Brain pericyte (primary cell): ENCODE measurements at places on chromosomes 5 and 9.

DNA sequence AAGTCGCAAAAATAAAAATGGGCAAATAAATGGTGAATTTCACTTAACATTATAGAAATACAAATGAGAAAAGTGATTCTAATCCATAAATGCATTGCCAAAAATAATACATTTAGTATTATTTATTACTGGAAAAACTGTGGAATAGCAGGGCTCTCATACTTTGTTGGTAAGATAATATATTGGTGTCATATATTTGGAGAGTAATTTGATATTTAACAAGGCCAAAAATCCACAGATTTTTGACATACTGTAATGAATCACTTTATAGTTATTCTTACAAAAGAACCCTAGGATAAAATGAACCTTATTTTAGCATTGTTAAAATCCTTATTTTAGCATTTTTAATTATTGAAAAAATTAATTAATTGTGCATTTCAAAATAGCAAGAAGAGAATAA is 397.2 kb upstream of the DAB2 start:
- DNase-seq = no peak

- no peak for DNase-seq
Observed at GRCh38 chr5:147648597-147648996, 133.9 kb downstream of the JAKMIP2 start.

DNA sequence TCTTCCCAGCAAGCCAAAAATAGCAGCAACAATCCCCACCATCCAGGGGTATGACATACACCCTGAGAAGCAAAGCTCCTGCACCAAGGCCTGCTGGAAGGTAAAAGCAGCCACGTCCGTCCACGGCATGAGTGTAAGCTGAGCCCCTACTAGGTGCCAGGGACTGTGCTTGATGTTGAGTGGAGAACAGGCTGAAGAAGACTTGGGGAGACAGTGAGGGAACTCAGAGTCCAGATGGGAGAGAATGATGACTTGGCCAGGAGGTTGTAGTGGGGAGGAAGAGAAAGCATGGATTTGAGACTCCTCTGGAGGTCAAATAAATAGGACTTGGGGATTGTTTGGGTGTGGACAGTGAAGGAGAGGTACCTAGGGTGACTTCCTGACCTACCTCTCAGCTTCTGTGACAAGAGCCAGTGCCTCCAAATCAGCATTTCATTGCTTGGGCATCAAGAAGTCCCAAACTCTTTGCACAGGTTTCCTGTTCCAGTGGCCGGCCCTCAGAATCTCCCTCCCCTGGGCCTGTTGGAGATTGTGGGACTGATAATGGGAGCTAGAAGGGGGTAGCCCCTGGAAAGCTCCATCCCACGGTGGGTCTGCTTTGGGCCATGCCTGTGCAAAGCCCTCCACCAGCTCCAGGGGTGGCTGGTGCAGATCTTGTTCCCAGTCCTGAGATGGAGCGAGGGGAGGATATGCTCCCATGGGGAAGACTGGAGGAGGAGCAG is 58.3 kb upstream of the ADAMTS2 start:
- no peak for DNase-seq

GRCh38 chr9:2771661-2772060 is 54.4 kb downstream of the KCNV2 start:
- DNase-seq = no peak

DNA sequence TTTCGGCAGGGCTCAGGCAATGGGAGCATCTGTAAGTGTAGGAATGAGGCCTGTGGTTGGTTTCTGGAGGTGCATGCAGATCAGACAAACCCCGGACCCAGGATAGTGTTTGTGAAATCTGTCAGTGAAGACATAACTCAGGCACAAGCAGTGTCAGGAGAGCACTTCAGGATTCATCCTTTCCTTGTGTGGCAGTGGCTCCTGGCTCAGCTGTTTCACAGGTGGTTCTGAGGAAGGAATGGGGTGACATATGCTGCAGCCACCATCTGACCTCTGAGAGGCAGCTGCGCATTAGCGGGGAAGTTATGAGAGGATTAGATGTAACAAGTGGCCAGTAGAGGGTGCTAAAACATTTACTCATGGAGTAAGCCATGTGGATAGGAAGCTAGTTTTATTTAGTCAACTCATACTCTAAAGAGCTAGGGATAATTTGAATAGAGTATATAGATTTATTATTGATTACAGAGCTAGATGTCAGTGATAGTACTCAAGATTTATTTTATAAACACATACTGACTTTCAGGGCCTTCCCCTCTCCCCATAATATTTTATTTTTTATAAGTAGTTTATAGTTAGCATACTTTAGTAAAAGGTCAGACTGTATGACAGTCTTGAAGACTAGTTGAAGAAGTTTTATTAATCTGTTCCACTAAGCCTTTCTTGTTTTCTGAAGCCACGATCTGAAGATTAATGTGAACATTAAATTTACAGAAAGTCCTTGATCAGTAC is 28.4 kb downstream of the NNT start:
- peak; percentile 34 for DNase-seq

- DNase-seq = no peak
Observed at GRCh38 chr5:11733840-11734192, 170.4 kb downstream of the CTNND2 start.

- DNase-seq = no peak
Observed at GRCh38 chr5:54975701-54976100, 9.7 kb downstream of the ESM1 start.

DNA sequence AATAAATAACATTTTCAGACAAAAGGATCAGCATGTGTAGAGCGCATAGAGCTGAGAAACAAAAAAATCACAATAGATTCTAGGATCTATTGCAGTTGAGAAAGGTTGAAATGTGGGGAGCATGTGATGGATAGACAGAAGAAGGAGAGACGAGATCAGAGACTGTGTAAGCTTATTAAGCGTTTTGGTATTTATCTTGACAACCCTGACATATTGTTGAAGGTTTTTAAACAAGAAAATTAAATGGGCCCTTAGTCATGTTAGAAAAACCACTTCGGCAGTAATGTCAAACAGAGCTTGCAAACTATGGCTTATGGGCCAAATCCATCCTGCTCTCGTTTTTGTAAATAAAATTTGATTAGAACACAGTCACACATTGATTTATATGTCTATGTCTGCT is 200.5 kb upstream of the KLF4 start:
- DNase-seq = no peak

DNA sequence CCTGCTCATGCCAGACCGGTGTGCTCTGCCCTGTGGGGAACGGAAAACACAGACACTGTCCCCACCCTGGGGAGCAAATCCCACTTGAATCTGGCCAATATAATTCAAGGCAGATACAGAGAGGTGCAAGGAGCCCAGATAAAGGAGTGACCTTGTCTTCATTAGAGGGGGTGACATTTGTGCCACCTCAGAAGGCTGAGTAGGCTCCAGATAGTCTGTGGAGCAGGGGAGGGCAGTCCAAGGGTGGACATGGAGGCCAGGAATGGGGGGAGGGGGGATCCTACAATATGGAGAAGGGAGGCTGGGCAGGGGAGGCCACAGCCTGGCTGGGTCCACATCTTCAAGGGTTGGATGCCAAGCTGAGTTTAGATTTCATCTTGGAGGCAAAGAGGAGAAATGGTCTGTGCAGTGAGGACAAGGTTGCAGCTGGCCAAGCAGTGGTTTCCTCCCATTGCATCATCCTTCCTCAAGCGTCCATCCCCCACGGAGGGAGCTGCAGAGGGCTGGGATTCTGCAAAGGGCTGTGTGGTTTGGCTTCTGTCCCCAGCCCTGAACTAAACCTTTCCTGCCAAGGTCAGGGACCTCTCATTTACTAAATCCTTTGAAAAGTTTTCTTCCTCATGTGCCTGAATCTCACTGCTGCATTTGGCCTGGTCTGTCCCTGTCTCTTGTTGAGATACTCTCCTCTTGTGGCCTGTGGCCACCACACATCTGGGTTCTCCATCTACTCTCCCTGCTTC is 60.1 kb downstream of the GALNT12 start:
- DNase-seq = peak; percentile 55

GRCh38 chr5:173747876-173748275 is 131.4 kb upstream of the BOD1 start:
- no peak for DNase-seq

- DNase-seq = no peak
Observed at GRCh38 chr5:173786286-173787187, 101.6 kb upstream of the CPEB4 start.

DNA sequence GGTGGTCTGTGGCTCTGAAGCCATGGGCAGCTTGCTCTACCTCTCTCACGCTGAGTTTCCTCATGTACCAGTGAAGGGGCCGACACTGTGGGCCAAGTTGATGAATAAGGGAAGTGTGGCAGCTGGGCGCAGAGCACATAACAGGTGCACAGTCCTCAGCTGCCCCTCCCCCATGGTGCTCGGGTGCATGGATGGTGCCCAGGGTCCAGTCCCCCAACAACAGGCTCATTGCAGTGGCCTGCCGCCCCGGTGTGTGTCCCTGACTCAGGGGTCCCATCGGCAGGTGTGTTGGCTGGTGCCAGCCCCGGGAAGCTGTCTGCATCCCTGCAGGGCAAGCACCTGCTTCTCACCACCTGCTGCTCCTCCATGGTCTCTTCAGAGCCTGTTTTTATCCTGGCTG is 36.6 kb downstream of the COL5A1 start:
- no peak for DNase-seq

DNA sequence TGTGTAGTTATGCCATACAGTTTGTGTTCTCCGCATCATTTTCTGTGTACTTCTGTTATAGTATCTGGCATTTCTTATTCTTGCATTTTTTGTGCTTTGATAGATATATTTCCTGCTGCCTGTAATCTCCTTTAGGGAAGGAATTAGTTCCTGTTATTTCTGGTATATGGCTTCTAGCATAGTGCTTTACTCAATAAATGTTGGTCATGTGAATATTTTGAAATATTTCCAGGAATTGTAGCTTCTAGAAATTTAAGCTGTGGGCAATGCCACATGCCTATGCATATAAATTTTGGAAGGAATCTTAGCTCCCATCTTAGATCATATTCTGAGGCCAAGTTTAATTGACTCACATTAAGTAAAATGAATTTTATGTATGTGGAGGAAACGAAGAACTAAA is 11.5 kb upstream of the PRRC1 start:
- no peak for DNase-seq

DNA sequence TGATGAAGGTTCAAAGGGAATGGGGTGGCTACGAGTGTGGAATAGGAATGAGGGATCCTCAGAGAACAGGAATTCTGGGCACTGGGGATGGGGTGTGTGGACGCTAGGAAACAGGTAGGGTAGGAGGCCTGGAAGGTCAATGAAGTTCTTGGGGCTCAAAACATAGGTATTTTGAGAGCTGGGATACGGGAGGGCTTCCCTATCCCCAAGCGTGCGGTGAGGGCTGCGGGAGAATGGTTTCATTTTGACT is 718 bp downstream of the QSOX2 start:
- DNase-seq = no peak

- no peak for DNase-seq
Observed at GRCh38 chr5:72855821-72856220, 39.4 kb downstream of the TNPO1 start.

GRCh38 chr9:96376891-96377874 is 6.3 kb downstream of the SLC35D2 start:
- no peak for DNase-seq

DNA sequence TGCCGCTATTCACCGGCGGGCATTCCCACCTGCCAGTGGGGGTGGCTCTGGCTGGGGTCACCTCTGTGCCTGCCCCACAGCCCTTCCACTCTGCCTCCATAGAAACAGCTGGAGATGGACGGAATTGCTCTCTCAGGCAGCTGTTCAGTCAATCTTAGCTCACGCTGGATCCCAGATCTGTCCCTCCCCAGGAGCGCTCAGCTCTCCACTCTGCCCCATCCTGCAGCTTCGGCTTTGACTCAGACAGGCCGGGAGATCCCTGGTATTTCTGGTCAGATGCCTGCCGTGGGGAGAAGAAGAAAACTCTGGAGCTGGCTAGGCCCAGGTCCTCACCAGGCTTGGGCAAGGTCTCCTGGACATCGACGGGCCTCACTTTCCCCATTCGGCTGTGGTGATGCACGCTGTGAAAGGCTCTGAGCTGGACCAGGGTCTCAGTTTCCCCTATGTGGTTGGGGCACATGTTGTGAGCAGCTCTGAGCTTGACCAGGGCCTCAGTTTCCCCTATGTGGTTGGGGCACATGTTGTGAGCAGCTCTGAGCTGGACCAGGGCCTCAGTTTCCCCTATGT is 7.6 kb upstream of the SLC9A3 start:
- DNase-seq = no peak

- DNase-seq = no peak
Observed at GRCh38 chr5:65149827-65150226, 331.9 kb downstream of the ADAMTS6 start.

GRCh38 chr9:20930836-20931235 is 100.6 kb downstream of the HACD4 start:
- no peak for DNase-seq

DNA sequence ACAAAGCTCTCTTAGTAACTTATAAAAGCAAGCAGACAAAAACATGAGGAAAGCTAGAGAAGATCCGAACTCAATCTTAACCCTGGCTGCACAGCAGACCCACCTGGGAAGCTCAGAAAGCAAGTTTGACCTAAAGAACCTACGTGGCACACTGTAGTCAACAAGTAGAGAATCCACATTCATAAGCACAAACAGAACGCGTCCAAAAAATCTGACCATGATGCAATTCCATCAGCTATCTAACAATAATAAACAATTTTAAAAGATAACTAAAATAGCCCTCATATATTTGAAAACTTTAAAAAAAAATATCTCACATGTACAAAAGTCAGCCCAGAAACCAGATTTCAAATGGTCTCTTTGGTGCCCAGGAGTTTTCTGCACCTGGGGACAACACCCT is 4.6 kb downstream of the LMAN2 start:
- DNase-seq = no peak

DNA sequence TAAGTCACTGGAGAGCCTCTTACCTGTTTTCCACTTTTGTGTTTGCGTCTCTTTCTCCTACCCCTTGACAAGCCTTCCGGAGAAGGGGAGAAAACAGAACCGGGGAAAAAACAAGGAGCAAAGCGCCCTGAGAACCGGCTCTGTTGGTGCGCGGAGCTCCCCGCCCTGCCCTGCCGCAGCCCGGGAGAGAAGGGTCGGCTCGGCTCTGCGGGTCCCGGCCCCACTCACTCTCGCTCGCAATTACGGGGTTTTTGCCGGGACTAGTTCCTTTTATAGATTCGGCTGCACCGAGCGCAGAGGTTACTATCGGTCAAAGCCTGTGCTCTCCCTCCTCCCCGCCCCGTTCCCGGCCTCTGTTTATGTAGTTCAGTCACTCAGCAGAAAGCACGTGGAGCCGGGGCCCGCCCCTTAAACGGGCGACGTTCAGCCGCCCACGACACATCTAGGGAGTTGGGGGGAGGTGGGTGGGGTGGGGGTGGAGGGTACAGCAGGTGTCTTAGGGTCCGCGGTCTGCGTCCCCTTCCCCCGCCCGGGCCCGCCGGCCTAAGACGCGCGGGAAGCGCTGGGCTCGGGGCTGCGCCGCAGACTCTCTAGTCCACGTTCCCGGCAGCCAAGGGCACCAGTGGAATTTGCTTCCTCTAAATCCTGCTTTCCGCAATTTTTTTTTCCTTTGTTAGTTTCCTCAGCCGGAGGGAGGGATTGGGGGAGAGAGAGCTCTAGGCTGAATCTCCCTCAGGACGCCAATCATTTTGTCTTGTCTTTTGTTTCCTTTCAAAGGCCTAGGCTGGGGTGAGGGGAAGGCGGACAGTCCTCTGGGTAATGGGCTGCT is at the start of gene ABCA1:
Gene ABCA1, minus strand, starts transcription at position 244 of the 829 bp plus-strand sequence. CDS start 24,476 bp downstream, outside the sequence.
- no peak for DNase-seq

- DNase-seq = no peak
Observed at GRCh38 chr9:126470241-126470993, 143.3 kb upstream of the LMX1B start.
